ENCODE measurements at places on chromosomes 16 and 17. TPM values are rescaled to one million over a fixed set of nuclear protein-coding genes. Genes with fewer than 3 reads are reported as not detected.

TMEM208 gene
- 24.9 TPM for total RNA-seq

NPW gene
- not detected for total RNA-seq

CCDC200 gene
- not detected for total RNA-seq

TNFRSF13B gene
- total RNA-seq: not detected

CSH2 gene
- not detected for total RNA-seq

RHBDL1 gene
- 0.89 TPM for total RNA-seq

OSGIN1 gene
- total RNA-seq: 1.1 TPM

TAT gene
- not detected for total RNA-seq
